H54 (cell line): ENCODE measurements at places on chromosomes 5 and 9.

DNA sequence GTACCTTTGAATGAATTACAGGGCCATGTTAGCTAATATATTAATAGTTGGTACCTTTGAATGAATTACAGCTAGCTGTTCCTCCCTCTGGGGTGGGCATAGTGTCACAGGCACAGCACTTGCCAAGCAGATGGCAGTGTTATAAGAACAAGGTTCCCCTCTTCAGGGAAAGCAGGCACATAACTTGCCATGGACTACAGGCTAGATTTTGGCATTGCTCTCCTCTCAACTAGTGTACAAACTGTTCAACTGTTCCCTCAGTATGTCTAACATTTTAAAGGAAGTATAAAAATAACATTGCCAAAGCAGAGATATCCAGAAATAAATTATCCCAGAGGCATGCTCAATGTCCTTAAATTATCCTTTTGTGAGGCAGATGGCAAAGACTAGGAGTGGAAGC, 33.7 kb downstream of the ABITRAM start:
- no peak for DNase-seq

GRCh38 chr5:126052791-126053190, 370.4 kb upstream of the GRAMD2B start:
- no peak for DNase-seq

DNA sequence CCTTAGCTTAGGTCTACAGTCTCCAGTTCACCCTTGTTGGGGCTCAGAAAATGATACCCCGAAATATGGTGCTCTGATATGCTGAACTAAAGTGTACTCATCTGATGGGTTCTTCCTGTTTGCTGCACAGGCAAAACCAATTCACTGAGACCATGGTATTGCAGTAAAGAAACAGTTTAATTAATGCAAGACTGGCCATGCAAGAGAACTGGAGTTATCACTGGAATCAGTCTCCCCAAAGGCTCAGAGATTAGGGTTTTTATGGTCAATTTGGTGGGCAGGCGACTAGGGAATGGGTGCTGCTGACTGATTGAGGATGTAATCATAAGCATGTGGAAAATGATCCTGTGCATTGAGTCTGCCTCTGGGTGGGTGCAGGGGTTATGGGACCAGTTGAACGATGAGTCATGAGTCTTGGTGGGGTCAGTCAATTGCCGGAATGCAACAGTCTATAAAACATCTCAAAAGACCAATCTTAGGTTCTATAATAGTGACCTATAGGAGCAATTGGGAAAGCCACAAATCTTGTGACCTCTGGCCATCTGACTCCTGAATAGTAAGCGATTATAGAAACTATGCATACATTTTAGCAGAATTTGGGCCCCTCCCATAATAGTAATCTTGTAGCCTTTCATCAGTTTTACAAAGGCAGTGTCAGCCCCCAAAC, 113.0 kb upstream of the ANKRD55 start:
- no peak for DNase-seq

DNA sequence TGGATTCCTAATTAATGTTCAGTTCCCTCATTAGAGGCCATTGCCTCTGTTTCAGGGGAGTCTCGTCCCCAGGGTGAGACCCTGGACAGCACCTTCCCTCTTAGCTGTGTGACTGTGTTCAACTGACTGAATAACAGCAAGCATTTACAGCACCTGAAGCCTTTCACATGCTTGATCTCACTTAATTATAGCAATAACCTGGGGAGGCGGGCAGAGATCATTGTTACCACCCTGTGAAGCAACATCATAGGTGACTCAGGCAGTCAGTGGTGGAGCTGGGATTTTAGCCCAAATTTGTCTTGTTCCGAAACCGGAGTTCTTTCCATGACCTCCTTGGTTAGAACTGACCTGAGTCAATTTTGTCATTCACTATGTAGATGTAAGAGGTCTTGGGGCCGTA, 105.2 kb upstream of the RAD23B start:
- no peak for DNase-seq

GRCh38 chr5:159440235-159440634, 109.9 kb upstream of the IL12B start:
- no peak for DNase-seq

DNA sequence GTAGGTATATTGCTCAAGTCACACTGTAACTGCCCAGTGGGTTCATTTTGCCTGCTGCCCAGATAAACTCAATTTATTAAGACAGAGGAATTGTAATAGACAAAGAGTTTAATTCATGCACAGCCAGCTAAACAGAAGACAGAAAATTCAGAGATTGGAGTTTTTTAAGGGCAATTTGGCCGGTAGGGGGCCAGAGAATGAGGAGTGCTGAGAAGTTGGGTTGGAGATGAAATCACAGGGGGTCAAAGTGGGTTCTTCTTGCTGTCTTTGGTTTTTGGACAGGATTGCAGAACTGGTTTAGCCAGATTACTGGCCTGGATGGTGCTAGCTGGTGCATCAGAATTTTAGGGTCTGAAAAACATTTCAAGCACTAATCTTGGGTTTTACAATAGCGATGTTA, 20.7 kb upstream of the IL33 start:
- no peak for DNase-seq

DNA sequence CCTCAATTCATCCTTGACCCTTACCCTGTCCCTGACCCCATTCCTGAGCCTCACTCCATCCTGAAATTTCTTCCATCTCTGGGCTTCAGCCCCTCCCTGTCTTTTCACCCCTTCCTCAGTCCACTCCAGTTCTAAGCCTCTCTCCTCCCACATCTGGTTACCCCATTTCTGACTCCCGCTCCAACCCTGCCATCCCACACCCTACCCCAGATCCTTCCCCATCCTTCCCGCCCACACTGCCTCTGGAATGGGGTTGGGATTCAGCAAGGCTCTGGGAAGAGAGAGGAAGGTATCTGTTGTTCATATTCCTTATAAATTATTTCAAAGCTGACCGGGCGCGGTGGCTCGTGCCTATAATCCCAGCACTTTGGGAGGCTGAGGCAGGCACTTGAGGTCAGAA, 29.9 kb upstream of the MVB12B start:
- DNase-seq, result no peak

GRCh38 chr9:37451628-37452027, 13.6 kb downstream of the ZBTB5 start:
- DNase-seq, result no peak

DNA sequence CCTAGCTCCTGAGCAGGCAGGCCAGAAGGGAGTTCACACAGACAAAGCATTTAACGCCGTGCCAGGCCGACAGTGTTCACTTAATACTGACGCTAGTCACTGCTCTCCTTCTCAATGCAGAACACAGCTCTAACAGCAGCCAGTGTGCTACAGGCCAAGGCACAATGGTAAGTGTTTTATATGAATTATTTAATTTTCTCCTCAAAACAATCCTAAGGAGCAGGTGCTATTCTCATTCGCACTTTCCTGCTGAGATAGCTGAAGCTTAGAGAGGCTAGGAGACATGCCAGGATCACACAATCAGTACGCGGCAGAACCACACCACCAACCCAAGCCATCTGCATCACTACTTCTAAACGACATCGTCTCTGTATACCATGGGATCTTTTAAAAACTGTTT, 170.7 kb downstream of the SPOCK1 start:
- no peak for DNase-seq

GRCh38 chr5:97096191-97096590, 46.2 kb downstream of the LIX1 start:
- DNase-seq, result no peak

- no peak for DNase-seq
Observed at GRCh38 chr5:135759149-135759784, 75.2 kb upstream of the SLC25A48 start.
